MG63 (cell line): ENCODE measurements at places on chromosomes 4 and X.
A peak's percentile ranks its signal among the peaks of the same experiment; 100 is the strongest.

- DNase-seq = no peak
Measured at GRCh38 chr4:140219567-140219966, 65.6 kb upstream of the MAML3 start.

DNA sequence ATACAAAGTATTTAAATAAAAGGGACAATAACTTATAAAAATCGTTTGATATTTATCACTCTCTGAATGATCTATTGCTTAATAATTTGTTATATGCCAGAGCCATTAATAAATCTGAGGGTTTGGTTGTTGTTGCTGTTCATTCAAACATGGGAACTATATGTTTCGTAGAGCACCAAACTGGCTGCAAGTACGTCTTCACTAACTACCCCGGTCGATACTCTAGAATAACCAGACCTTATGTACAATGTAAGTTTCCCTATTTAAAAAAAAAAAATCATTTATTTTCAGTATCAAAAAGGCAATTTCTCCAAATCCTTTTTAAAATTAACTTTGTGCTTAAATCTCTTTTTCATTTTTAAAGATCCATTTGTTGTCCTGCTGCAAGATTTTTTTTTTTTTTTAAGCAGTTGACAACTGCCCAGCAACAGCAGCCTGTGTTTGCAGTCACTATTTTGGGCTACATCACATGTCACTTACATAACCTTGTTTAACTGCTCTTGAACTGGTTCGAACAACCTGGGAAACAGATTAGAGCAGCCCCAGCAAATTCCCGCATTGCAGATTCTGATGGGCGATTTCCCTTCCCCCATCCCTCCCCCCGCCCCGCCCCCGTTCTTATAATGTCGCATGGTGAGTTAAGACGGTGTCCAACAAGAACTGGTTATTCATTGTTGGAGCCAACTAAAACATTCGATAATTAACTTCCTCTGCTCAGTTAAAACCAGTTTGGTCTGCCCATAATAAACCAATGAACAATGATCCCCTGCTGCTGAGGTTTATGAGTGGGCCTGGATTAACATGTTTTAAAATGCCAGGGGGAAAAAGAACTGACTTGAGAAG lies 238.9 kb downstream of the NR3C2 start:
- no peak for DNase-seq

GRCh38 chr4:16237715-16238114 lies 11.4 kb upstream of the TAPT1 start:
- no peak for DNase-seq

- no peak for DNase-seq
Measured at GRCh38 chr4:2135083-2135482, 76.0 kb downstream of the NAT8L start.

DNA sequence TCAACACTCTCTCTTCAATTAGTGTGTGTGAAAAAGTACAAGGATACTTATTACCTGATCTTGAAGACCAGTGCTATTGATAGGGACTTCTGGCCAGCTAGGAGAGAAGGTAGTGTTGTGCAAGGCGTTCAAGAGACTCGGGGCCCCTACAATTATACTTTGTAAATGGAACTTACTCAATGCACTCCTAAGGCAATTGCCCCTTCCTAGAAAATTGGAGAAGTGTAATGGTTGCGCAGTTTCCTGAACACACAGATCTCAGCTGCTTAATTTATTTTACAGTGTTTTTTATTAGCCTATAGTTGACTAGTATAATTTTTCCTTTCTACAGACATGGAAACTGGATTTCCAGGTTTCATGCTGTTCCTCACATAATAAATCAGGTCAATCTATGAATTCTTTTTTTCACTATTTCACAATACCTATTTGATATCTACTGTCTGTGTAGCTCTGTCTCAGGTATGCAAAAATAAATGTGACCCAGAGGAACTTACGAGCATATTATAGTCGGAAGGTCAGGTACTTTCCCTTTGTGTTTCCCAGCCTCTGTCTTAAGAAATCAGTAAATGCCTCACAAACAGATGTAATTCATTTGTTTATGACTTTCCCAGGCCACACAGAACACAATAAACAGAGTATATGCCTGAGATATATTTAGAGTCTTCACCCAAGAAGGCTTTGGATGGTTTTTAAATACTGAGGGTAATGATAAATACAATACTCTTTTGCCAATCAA lies 89.1 kb upstream of the TET2 start:
- no peak for DNase-seq

GRCh38 chrX:63958134-63958865 lies 173.3 kb upstream of the ARHGEF9 start:
- no peak for DNase-seq

GRCh38 chr4:40180356-40180755 lies 16.5 kb upstream of the RHOH start:
- DNase-seq = no peak

GRCh38 chr4:174119830-174120229 lies 163.6 kb downstream of the FBXO8 start:
- no peak for DNase-seq

- DNase-seq = no peak
Measured at GRCh38 chrX:39158801-39159657, 357.8 kb downstream of the MID1IP1 start.

DNA sequence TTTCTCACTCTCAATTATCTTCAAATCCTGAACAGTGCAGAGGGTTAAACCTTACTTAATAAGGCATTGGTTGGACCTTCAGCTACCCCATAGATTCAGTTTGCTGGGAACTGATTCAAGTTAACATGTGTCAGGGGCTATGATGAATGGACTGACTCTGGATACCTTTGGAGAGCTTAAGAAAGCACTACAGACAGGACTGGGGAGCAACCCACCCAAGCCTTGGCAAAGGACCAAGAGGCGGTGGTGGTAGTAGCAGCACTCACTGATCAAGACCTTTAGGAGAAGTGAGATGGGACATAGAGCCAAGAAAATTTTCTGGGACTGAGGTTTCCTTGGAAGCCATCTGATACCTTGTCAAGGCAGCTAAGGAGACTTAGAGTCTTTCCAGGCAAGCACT lies 43.0 kb upstream of the TAPT1 start:
- DNase-seq = peak; percentile 1

DNA sequence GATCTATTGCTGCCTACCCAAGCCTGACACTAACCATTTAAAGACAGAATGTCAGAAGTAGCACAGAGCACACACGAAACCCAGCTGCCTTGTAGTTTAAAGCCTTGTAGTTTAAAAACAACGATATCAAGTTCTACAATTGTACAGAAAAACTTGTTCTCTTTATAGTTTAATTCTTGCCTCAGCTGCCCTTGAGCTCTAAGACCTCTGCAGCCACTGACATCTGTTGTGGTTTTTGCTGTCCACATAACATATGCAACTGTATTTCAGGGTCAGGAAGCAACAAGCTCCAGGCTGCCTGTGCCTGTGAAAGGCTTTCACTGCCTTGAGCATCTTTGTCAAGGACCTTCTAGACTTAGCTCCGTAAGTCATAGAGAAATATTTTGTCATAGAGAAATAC lies 227.2 kb downstream of the SPCS3 start:
- no peak for DNase-seq

DNA sequence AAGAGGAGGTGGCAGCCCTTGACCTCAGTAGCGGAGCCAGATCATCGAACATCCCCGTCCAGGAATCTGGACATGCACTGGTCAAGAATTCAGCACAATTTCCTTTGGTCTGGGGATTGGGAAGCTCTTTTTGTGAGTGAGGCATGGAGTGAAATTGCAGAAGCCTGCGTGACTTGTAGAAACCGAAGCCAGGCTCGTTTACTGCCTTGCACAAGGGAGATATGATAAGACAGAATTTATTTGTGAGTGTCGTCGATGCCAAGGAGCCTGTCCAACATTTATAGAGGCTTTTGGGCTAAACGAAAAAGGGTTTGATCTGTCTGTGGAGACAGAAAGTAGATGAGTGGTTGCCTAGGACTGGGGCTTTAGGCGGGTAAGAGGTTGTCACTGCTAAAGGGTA lies 50.6 kb downstream of the TBL1X start:
- no peak for DNase-seq

GRCh38 chr4:57865264-57865663 lies 755.1 kb upstream of the IGFBP7 start:
- DNase-seq = no peak

- DNase-seq = no peak
Measured at GRCh38 chrX:19019996-19020395, 36.1 kb upstream of the PHKA2 start.

DNA sequence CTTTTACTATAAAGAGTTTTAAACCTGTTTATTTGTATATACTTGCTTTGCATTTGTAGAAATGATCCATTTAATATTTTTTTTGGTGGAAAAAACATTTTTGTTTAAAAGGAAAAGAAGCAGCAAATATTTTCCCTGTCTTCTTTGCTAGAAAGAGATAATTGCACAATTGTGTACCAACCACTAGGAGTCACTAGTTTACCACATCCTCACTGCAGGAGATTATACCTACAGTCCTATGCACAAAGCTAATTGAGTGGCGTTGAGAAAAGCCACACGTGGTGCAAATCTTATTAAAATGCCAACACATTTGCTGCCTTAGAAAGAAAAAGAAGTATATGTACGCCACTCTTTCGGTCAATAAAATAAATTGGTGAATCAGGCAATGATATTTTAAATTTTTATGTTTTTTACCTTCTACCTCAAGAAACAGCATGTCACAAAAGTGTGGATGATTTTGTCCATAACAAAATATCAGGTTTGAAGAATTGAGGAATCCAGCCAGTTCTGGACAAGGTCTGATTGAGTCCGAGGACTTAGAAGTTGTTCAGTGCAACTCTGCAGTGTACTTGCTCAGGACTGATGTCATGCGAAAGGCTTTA lies 102.9 kb downstream of the GRXCR1 start:
- no peak for DNase-seq

- no peak for DNase-seq
Measured at GRCh38 chrX:43016021-43016420, 238.1 kb upstream of the PPP1R2C start.

DNA sequence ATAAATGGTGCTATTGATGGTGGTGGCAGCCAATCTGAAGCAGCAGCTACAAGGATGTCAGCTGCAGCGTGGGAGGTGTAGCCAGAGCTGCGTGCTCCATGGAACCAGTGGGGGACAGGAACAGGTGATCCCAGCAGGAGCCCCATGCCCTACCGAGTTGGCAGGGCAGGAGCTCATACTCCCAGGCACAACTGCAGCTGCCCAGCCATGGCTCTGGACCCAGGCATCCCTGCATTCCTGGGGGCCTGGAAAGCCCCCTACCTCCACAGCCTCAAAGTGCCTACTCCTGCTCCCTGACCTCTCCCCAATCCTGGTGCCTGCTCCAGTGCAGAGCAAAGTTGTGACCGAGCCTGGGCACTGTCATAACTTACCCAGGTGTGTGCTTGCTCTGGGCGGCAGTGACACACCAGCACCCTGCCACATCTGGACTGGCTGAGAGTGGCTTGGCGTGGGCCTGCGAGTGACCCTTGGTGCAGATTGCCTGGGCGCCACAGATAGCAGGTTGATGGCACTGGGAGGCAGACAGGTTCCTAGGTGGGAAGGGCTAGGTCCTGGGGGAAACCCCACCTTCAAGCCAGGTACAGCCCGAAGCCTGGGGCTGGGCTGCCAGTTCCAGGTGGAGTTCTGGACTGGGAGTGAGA lies 101.1 kb downstream of the DCAF12L2 start:
- DNase-seq = no peak

GRCh38 chr4:110119337-110119736 lies 79.1 kb downstream of the ELOVL6 start:
- no peak for DNase-seq

GRCh38 chrX:43882294-43882681 lies at the start of gene MAOB:
Gene MAOB, minus strand, starts transcription at chrX:43882450. Its CDS starts 151 bp downstream, at chrX:43882299.
- peak; percentile 57 for DNase-seq

DNA sequence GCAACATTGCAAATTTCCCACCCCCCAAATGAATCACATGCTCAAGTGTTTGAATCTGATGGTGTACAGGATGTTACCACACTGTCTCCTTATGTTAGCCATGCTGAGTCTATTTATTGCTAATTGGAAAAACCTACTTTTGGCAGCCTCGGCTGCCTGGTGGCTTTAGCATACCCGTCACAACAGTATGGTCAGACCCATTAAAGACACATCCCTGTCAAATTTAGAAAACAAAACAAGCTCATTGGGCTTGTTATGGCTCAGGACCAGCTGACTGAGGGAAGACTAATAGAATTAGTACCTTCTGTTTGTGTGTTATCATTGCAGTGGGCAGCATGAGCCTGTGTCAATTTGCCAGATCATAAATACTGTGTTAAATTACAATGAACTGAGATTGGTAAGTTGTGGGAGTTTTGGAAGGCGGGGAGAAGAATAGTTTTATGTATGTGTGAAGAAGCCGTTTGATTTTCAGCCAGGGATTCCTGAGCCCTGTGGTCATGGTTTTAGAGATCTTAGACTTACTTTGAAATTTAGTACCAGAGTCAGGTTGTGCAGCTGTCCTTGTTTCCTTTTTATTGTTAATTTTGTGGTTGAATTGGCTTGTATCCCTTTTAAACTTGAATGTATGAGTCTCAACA lies 66.8 kb downstream of the POLA1 start:
- DNase-seq = peak; percentile 60

DNA sequence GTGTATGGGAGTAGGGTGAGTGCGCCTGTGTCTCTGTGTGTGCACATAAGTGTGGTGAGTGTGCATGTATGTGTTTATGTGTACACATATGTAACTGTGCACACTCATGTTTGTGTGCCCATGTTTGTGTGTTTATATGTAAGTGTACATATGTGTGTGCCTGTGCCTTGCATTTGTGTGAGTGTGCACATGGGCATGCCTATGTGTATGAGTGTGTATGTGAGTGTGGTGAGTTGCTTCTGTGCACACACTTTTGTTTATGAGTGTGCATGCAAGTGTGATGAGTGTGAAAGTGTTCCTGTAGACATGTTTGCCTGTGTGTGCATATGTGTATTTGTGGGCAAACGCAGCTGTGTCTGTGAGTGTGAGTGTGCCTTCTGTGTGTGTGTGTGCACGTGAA lies 7.2 kb downstream of the IL9R start:
- DNase-seq = no peak
